GM23248 (cell line): ENCODE measurements at places on chromosomes 7 and 10. TPM values are rescaled to one million over a fixed set of nuclear protein-coding genes. Genes with fewer than 3 reads are reported as not detected.

Gene SPDYE8
- not detected in 2 replicates for total RNA-seq

DNA sequence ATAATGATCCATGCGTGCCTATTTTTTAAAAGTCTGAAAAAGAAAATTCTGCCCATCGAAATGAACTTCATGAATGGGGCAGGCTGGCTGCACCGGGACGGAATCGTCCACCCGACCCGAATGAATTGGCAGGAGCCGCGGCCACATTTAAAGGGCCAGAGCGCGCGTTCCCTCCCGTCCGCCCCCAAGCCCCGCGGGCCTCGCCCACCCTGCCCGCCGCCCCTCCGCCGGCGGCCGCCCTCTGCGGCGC lies 319 bp upstream of the GATA3 start:
- no peak overlapping the region for H3K27ac ChIP-seq
- peak overlapping the region; percentile 57 for H3K4me3 ChIP-seq
- 0 out of 2 replicates have a peak, but pooled peaks cover 3% of the 10 kb centered on the region for H3K4me1 ChIP-seq
- peaks cover 77% of the 10 kb centered on the region for H3K27me3 ChIP-seq
- H3K36me3 ChIP-seq, result no peaks in the 10 kb centered on the region
- peak; percentile 30 for DNase-seq

DNA sequence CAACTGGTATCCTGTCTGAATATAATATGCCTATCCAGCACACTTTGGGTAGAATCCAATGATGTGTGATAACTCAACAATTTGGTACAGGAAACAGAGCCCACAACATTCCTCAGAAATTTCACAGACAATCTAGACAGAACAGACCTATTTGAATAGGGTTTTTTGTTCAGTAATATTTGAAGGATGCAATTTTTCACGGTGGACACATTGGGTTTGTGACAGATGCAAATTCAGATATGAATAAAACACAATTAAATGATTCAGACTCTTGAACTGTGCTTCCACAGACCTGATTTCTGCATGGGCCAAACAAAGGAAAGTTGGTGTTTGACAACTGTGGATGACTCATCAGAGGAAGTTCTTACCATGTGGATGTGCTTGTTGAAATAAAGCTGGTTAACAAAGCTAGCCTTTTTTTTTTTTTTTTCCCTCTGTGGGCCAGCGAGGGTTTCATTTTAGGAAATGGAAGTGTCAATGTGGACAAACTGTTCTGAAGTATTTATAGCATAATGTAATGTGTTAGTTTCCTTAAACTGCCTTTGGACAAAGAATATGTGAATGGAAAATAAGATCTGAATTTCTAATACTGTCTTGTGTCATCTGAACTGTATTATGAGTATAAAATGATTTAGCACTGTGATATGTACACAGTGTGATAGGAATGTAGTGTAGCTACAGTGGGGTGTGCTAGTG lies 43.2 kb upstream of the FAM133B start:
- H3K4me1 ChIP-seq, result peaks cover 42% of the 10 kb centered on the region
- H3K27ac ChIP-seq, result peak overlapping the region; percentile 62
- H3K27me3 ChIP-seq, result no peaks in the 10 kb centered on the region
- no peaks in the 10 kb centered on the region for H3K36me3 ChIP-seq
- H3K4me3 ChIP-seq, result peak overlapping the region; percentile 62

- H3K36me3 ChIP-seq, result no peaks in the 10 kb centered on the region
- H3K27ac ChIP-seq, result 0 out of 2 replicates have a peak overlapping the region, but pooled peaks have one; percentile 18
- H3K4me3 ChIP-seq, result no peak overlapping the region
- peaks cover 51% of the 10 kb centered on the region for H3K4me1 ChIP-seq
- H3K27me3 ChIP-seq, result no peaks in the 10 kb centered on the region
Measured at GRCh38 chr10:27658788-27659187, 86.8 kb downstream of the MKX start.

- DNase-seq, result no peak
- H3K27me3 ChIP-seq, result no peaks in the 10 kb centered on the region
- no peak overlapping the region for H3K4me3 ChIP-seq
- H3K27ac ChIP-seq, result no peak overlapping the region
Measured at GRCh38 chr7:47389171-47389922, 192.6 kb downstream of the TNS3 start.
